ENCODE measurements at places on chromosomes 6 and 20.

DNA sequence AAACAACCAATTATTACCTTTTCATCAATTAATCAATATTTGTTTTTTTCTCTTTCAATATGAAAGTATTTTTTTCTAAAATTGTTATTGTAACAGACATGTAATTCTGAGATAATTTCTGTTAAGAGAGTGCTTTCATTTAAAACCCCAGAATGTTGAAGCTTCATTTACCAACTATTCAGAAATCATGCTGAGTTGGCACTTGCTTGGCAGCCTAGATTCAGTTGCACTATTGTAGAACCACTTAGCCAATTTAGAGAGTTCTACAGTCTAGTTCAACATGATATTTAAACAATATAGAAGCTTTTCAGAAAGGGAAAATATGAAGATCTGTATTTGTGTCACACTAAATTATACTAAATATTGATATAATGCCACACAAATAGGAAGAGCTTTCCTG, 56.1 kb upstream of the NKAIN2 start:
- no peak for DNase-seq

GRCh38 chr6:24922170-24922569, 13.6 kb downstream of the RIPOR2 start:
- DNase-seq, result no peak

DNA sequence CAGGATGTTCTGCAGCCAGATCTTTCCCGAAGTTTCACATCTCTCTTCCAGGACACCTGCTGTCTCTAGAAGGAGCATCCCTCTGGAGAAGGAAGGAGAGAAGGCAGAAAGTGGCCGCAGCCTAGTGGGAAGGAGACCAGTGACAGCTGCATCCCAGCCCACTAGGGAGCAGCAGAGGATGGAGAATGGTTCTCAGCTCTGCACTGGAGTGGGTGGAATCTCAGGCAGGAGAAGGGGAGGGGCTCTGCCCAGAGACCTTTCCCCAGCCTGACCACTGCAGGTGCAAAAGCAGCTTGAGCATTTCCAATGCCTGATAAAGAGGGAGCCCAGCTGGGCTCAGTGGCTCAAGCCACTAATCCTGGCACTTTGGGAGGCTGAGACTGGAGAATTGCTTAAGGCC, 32.3 kb downstream of the NCR2 start:
- DNase-seq, result peak; percentile 68

- no peak for DNase-seq
These were observed 3.8 kb downstream of the PREX1 start for GRCh38 chr20:48823960-48824498.

DNA sequence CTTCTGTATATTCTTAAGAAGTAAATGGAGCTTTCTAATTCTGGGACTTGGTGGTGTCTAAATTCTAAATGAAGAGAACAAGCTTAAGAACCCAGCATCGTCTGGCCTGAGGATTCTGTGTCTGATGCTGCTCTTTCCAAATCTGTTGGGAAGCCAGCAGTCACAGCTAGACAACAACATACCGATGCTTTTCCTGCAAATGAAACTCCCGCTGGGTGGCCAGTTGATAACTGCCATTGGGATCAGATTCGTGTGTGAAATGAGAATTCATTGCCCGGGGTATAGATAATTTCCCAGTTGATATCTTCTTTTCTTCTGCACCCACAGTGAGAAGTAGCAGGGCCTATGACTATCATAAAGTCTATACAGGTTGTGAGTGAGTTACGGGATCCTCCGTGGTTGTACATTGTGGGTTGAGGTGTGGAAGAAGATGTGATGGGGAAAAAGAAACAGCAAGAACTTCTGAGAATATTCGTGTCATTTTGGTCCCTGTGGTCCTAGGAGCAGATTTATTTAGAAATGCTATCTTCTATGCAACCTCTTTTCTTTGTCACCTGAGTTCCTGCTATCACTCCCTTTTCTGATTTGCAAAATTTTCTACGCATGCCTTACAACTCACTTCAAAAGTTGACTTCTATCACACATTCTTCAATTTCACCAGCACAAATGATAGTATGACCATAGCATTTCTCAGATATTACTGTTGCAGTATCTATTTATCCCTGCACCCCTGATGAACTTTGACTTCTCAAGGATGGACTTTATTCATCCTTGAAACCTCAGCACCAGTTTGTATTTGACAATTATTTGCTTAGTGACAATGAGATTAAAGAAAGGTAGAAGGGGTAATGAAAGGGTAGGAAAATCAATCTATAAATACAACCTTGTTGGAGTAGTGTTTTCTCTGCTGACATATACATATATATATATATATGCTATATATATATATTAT, 10.4 kb downstream of the NOX3 start:
- no peak for DNase-seq

GRCh38 chr20:50284811-50285375, 94.3 kb downstream of the CEBPB start:
- no peak for DNase-seq

DNA sequence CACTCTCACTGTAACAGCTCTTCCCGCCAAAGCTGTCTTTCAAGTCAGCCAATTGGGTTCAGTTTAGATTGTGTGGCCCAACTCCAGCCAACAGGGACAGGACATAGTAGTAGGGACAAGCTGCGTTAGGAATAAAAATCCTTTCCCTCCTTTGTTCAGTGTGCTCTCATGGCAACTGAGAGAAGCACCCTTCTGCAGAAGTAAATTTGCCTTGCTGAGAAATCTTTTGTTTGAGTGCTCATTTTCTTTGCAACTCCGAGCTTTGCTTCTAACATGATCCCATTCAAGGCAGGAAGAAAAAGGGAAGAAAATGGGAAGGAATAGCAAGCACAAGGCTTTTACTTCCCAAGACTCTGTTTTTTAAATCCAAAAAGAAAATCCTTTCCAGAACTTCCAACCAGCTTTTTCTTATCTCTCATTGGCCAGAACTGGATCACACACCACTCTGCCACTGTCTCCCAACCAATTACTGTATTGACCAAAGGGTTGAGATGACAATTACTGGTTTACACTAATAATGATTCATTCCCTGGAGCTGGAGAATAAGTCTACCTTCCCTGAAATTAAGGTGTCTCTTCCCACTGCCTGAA, 52.7 kb downstream of the STX11 start:
- DNase-seq, result no peak

GRCh38 chr6:5416250-5416649, 154.9 kb downstream of the FARS2 start:
- no peak for DNase-seq

DNA sequence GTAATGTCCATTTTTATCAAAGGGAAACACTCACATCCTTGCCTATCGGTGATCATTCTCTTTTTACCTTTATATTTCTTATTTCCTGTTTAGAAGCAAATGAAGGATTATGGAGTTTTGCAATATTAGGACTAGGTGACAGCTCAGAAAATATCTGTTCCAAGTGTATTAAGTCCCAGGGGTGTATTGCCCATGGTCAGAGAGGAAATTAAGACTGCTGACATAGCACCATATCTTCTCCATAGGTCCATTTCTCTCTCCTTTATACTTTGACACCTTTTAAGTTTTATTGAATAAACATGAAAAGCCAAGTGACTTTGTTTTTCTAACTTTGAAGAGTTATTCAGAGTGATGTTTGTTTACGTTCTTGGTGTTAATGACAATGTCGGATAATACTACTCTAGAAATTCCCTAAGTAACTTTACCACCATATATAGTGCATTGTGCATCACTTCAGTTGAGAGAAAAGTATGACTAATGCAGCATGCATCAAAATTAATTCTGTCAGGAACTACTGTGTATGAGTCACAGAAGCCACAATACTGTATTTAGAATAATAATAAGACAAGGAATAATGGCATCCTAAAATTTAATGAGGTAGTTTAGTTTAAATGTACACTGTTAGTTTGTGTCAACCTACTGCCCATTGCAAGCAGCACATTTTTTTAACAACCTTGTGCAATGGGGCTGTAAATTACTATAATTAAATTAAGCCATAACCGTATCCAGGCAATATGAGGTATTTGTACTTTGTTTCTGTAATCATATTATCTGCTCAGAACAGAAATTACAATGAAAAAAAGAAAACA, 474.4 kb upstream of the RNF217 start:
- DNase-seq, result no peak

GRCh38 chr20:38120625-38120988, 44.5 kb downstream of the TGM2 start:
- no peak for DNase-seq

DNA sequence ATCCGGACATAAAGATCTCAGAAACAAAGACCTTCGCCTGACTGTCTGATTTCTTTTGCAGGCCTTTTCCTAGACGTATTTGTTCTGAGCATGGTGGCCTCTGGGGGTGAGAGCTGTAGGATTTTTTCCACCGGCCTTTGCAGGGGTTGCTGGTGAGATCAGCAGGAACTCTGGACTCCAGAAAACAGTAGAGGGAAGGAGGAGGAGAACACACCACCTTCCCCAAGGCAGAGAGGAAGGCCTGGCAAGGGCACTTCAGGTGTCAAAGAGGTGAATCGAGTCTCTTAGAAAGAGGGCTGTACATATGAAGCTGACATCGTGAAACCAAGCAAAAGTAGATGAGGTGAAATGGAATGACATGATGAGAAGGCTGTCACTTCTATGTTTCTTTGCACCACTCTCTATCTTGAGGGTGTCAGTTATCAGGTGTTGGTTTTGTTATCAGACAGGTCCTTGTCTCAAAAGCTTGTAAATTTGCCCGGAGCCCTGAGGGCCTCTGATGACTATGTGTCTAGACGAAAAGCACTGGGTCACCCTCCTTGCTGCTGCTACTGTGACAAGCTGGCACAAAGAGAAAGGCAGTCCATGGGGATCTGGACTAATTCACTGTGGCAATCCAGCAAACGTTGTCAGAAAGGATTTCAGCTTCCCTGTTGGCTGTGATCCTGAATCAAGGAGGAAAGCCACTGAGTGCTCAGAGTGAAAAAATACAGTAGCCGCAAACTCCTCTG, 91.3 kb upstream of the MAP3K7 start:
- no peak for DNase-seq

- DNase-seq, result no peak
These were observed 102.1 kb upstream of the NXT1 start for GRCh38 chr20:23248461-23248882.

- no peak for DNase-seq
These were observed 27.0 kb downstream of the NUP153 start for GRCh38 chr6:17679726-17680125.

GRCh38 chr20:2152317-2152716, 50.7 kb downstream of the STK35 start:
- DNase-seq, result no peak

DNA sequence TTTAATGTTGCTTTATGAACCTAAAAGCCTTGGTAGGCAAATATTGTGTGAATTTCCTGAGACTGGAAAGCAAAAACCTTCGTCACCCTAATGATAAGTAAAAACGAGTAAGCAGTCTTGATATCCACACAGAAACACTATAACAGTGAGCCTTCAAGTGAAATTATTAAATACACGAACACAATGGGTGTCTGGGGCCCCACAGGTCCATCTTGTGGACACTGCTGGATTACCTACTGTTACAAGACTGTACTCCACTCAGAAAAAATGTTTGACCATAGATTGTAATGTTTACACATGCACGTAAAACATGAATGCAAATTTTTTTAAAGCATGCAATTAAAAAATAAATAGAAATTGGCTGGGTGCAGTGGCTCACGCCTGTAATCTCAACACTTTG, 466.9 kb downstream of the CD83 start:
- DNase-seq, result no peak

DNA sequence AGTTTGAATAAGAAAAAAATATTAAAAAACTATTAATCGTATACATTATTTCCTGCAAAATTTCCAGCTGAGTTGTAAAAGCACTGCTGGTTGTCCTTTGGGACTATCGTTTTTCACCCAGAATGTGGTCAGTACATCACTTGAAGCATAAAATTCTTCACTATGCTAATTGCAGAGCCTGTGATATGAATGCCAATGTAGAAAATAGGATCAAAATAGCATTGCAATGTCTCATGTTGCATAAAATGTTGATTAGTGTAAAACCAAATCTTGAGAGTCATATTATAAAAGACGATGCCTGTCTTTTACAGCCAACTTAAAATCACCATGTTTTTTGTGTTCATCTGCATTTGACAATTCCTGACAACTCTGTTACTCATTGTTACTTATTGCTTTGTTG, 207.7 kb downstream of the MMUT start:
- no peak for DNase-seq

DNA sequence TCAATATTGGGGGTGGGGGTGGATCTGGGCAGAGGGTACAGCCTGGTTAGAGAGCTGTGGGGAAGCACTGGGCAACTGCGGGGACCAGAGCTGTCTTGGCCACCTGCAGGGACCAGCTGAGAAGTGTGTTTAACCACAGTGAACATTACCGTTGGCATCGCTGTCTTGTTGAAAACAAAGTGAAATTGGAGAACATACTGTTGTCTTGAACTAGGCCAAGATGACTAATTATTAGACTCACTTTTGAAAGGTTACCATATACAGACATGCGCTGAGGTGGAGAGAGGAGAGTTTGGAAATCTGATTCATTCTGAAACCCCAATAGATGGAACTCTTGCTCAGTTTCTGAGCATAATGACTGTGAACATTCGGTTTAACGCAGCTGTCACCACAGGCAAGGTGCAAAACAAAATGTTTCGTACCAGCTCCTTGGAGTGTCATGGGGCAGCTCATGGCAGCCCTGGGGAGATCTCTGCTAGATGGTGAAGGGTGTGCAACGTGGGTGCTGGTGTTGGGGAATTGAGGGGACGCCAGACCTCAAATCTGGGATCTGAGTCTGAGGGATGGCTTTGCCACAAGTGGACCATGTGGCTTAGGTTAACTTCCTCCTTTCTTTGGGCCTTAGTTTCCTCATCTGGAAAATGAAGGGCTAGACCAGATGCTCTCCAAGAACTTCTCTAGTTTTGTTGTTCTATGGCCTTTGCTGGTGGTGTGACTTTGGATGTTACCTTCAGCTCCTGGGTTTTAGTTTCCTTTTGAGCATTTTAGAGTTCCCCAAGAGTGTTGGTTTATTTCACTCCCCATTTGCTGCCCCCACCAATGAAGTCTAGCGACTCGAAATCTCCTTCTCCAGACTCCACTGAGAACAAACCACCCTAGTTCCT, 24.6 kb upstream of the GTSF1L start:
- no peak for DNase-seq

DNA sequence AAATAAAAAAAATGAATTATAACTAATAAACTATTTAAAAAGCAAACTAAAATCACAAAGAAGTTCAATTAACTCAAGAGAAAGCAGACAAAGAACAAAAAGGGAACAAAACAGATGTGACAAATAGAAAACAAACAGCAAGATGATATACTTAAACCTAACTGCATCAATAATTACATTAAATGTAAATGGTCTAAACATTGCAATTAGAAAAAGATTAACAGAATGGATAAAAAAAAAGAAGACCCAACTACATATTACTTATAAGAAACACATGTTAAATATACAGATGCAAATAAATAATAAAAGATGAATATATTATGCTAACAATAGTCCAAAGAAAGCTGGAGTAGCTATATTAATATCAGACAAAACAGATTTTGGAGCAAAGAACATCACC, 35.1 kb upstream of the RAB22A start:
- no peak for DNase-seq

- no peak for DNase-seq
These were observed 28.8 kb upstream of the CCND3 start for GRCh38 chr6:41970436-41970846.

DNA sequence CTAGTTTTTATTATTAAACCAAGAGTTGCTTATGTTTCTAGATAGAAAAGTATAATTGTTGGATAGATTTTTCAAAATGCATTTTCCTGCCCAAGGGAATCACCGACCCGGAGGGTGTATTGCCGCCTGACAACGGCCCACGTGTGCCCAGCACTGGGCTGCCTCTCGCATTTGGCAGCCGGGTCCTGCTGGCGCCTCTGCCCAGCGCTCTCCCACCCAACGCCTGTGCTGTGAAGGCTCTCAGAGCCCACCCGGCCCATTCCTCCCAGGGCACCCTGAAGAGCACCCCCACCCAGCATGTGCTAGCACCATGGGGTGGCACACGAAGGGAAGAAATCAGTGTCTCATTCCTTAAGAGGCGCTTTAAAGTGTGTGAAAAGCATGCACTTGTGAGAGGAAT, 88.3 kb upstream of the AFDN start:
- DNase-seq, result no peak

Measured in neural crest cell (in vitro differentiated cells).